ENCODE measurements at places on chromosomes 5 and 9.
A peak's percentile ranks its signal among the peaks of the same experiment; 100 is the strongest.

GRCh38 chr5:1438871-1439270, 6.4 kb downstream of the SLC6A3 start:
- DNase-seq, result no peak

DNA sequence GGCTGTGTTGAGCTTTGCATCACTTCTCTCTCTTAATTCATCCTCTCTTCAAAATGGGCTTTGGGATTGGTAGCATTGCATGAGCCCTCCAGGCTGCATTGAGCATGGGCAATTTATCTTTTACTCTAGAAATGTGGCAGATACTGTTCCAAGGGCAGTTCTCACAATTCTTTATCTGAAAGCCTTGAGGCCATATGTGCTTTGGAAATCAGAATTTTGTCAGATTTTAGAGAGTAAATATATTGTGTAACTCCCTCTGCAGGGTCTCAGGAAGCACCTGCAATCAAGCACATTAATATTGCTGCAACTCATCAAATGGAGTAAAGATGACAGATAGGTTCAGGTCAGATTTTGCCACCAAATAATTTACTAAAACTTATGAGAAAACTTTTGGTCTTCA, 17.6 kb downstream of the ALDOB start:
- DNase-seq, result no peak

DNA sequence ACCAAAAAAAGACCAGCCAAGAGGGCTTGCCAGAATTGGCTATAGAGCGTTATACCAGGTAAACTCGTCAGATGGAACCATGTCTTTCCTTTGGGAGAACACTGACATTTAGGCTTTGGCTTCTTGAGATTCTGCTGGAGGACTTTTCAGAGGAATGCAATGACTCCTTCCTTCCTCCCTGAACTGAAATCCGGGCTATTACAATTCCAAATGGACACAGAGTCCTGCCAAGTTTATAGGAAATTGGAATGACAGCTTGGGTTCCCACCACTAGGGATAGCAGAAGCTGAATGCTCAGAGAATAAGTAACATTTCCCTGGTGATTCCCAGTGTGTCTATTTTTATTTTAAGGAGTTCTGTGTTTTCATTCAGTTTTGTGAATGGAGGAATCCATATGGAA, 143.0 kb downstream of the FGF1 start:
- no peak for DNase-seq

- no peak for DNase-seq
Observed at GRCh38 chr5:72159501-72159911, 52.2 kb downstream of the MAP1B start.

DNA sequence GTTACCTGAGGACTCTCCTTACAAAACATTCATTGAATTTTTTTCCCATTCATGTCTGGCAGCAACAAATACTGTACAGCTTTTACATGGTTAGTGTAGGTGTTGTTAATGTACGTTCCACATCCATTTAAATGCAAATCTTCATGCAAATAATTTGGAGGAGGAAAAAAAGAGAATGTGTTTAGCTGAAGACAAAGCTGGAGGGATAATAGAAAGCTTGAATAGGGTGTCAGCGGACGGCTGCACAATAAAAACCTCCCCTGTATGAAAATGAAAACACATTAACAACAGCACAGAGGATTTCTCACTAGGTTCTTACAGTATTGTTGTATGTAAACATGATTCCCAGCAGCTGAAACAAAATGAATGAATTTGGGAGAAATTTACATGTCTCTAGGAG, 231.5 kb downstream of the ZNF608 start:
- no peak for DNase-seq

DNA sequence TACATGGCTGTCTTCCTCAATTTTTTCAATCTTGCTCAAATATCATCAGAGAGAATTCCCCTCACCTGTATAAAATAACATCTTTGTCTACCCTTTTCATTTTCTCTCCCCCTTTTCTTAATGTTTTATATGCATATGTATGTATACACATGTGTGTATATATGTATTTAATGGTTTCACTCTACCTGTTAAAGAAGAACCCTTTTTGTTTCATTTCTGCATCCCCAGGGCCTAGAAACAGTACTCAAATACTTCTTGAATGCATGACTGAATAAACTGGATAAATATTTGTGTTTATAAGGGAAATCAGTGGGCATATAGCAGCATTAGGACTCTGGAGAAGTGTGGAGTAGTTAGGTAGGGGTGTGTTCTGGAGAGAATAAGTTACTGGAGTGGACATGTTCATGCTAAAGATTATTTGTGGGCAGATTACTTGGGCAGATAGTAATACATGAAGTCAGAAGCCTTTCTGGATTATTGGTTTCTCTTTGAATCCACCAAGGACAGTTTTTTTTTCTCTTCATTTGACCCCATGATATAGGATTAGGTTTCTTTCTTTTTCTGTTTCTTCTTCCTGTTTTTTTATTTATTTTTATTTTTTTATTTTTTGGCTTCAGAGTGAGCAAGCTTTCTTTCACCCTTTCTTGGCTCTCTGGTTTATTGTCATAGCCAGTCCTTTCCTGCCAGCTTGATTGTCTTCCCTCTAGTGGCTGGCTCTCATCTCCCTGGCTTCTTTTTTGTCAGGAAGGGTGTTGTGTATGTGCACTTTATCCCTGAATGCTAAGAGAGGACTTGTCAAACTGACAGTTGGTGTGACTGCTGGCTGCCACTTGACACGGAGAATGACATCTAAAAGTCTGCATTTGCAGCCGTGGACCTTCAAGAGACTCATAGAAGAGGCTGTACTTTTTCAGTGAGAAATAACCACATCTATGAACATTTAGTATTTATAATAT, 89.3 kb downstream of the ZCCHC7 start:
- no peak for DNase-seq

DNA sequence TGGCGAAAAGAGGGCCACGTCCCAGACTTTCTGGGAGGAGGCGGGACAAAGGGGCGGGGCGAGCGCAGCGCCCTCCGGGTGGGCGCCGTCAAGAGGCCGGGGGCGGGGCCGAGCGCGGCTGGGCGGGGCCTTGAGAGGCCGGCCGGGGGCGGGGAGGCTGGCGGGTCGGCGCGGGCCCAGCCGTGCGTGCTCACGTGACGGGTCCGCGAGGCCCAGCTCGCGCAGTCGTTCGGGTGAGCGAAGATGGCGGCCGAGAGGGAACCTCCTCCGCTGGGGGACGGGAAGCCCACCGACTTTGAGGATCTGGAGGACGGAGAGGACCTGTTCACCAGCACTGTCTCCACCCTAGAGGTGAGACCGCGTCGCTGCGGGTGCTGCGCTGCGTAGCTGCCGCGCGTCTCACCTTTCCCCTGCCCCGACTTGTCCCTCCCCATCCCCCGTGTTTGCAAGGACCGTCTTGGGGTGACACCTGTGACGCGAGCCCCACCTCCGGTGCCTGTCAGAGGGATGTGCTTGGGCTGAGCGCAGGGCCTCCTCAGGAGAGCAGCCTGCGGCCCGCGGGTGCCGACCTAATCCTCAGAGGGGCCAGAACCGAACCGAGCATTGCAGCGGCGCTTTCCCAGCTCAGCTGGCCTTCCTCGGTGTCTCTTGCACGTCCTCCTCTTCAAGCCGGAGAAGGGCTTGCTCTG, at the start of gene SNX2:
TSS of gene SNX2 (plus strand) at position 220 of the 689 bp plus-strand sequence. CDS start at position 244, 24 bp downstream.
- DNase-seq, result peak; percentile 40

- no peak for DNase-seq
Observed at GRCh38 chr9:37134166-37134565, 13.8 kb downstream of the ZCCHC7 start.

GRCh38 chr5:74352256-74352655, 288.3 kb downstream of the ENC1 start:
- DNase-seq, result no peak

GRCh38 chr5:110665184-110665726, 61.2 kb downstream of the TMEM232 start:
- DNase-seq, result no peak

DNA sequence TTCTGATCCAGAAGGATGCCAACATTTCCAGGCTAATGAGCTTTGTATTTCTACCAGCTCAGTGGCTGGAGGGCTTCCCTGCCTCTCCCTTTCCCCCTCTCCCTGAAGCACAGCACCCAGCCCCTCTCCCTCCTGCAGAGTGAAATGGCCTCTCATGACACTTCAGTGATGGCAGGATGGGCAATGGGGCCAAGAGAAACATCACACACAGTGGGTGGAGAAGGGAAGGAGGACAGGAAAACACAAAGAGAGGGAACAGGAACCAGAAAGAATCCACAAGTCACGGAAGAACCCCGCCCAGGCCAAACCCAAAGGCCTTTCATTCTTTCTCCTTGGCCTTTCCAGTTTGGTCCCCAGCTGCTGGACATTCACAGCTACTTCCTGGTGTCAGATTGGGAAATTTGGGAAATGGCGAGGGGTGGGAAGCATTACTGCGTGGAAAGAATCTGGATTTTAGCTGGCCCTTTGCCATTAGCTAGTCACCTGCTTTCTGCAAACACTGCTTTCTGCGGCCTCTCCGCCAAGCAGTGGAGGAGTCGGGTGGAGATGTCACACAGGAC, 82.6 kb downstream of the GLDC start:
- no peak for DNase-seq

DNA sequence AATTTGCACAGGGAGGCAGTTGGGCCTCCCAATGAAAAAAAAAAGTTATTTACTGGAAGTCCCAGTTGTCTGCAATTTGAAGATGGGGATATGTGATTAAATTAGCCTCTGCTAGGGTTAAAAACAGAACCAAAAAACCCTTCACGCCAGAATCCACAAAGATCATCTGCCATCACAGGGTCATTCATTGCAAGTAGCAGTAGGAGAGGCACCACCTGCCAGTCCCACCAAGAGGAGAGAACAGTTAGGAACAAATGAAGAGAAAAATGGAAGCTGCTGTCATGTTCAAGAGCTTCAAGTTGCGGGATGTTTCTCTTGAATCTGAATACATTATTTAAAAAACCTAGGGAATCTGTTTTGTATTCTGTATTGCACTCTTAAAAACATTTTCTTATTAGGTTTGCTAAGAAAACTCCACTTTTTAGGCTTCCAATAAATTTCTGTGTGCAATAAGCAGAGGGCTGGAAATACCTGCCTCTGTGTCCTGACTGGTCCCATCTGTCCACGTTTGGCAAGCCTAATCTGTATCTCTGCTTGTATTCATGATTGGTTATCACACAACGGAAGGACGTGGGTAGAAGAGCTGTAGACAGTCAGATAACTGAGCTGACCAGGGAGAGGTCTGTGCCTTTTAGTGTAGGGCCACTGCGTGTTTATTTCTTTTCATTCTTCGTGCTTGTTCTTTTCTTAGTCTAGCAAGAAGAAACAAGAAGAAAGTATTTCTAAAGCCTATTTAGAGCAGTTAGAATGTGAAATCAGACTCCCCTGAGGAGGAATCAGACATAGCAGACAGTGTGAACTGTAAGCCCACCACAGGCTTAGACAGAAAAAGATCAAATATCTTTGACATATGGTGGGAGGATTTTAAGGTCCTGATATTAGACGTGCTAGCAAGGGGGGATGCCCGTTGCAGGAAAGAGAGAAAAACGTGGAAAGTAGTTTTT, 630.6 kb upstream of the SEMA6A start:
- DNase-seq, result no peak

GRCh38 chr5:168727547-168727946, 148.4 kb upstream of the PANK3 start:
- no peak for DNase-seq

Data from HS-5 (cell line).